ENCODE measurements at places on chromosomes 7 and 10.
A peak's percentile ranks its signal among the peaks of the same experiment; 100 is the strongest.

DNA sequence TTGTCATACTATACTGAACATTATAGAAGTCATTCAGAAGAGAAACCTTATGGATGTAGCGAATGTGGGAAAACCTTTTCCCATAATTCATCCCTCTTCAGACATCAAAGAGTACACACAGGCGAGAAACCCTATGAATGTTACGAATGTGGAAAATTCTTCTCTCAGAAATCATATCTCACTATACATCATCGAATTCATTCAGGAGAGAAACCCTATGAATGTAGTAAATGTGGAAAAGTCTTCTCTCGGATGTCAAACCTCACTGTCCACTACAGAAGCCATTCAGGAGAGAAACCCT, 19.4 kb downstream of the RBAK start:
- no peak for DNase-seq

GRCh38 chr10:128915630-128916029, 551.4 kb upstream of the MGMT start:
- no peak for DNase-seq

DNA sequence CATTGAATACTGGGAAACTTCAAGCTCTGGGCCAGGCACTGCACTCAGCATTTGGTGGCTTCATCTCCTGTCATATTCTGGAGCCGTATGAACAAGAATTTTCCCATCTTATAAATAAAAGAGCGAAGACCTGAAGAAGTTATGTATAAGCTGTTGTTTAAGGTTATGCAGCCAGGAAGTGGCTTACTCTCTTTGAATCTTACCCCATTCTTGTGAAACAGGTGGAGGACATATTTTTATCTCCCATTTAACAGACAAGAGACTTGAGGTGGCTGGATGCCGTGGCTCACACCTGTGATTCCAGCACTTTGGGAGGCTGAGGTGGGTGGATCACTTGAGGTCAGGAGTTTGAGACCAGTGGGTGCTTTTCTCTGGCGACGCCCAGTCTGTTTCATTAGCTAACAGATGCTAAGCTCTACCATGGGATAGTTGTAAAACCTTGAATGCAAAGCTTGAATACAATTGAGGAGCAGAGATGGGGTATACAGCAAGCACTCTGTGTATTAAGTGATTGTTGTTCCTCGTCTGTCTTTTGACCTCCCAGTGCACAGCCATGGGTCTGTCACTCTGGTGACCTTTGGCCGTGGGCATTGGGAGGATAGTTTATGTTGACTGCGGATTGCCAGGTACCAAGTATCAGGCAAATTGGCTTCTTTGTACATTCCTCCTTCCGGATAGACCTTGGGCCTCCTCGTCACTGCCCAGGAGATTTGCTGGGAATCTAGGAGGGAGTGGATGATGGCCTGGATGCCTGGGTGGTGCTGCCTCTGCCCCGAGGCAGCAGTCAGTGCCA, 85.8 kb downstream of the GRK5 start:
- DNase-seq = no peak

DNA sequence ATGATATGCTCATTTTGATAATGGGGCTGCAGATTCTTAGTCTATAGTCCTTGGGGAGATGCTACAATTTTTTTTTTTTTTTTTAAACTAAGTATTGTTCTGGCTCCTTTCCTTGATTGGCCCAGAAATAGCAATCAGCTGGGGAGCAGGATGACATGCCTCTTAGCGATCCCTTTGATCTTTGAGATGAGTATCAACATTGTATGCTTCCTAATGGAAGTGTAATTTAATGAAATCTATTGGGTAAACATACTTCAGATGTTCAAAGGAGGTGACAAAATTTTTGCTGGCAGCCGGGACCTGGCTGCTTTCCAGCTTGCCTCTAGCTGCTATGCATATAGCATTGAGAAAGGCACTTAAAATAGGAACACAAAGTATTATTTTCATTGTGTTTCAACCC, 43.5 kb downstream of the VTI1A start:
- no peak for DNase-seq

- DNase-seq = peak; percentile 52
Measured at GRCh38 chr7:102860351-102860811, 52.4 kb upstream of the LRRC17 start.

- no peak for DNase-seq
Measured at GRCh38 chr7:142077762-142078161, 33.8 kb upstream of the MGAM2 start.

- DNase-seq = no peak
Measured at GRCh38 chr10:8768852-8769251, 714.4 kb downstream of the GATA3 start.

- DNase-seq = peak; percentile 17
Measured at GRCh38 chr10:45495438-45496152, 121.6 kb downstream of the ALOX5 start.

DNA sequence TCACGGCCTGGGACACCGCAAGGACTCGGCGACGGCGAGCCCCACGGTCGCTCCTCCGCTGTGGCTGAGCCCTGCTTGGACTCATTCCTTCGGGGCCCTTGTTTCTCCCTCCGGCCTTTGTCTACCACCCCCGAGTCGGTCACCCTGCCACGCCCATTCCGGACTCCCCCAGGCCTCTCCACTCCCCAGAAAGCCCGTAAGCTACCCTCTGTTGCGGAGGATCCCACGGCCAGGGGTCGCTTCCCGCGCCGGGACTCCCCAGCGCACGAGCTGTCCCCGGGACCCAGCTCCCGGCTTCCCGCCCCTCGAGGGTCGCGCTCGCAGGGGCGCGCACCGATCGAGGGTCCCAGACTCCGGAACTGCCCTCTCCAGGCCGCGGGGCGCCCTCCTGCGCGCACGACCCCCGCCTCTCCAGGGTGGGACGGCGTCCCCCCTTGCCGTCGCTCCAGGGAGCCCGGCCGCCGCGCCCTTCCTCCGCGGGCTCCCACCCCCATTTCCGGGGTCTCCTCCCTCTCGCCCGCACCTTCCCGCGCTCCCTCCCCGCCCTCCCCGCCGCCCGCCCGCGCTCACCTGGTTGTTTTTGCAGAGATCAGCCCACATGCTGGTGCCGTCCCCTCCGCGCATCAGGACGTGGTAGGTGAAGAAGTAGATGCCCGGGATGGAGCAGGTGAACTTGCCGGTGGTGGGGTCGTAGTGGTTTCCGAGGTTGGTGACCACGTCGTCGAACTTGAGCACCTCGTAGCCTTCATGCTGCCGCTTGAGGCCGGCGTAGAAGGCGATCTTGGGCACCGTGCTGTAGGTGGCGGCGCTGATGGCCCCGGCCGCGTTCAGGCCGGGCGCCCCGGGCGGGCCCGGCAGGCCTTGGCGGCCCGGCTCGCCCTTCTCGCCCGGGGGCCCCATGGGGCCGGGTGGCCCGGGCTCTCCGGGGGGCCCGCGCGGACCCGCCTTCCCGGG, 1.5 kb downstream of the C1QL3 start:
- no peak for DNase-seq
